ENCODE measurements at places on chromosomes 12 and 14.

GRCh38 chr14:99986396-99986795 is 78.8 kb upstream of the EVL start:
- DNase-seq, result no peak

DNA sequence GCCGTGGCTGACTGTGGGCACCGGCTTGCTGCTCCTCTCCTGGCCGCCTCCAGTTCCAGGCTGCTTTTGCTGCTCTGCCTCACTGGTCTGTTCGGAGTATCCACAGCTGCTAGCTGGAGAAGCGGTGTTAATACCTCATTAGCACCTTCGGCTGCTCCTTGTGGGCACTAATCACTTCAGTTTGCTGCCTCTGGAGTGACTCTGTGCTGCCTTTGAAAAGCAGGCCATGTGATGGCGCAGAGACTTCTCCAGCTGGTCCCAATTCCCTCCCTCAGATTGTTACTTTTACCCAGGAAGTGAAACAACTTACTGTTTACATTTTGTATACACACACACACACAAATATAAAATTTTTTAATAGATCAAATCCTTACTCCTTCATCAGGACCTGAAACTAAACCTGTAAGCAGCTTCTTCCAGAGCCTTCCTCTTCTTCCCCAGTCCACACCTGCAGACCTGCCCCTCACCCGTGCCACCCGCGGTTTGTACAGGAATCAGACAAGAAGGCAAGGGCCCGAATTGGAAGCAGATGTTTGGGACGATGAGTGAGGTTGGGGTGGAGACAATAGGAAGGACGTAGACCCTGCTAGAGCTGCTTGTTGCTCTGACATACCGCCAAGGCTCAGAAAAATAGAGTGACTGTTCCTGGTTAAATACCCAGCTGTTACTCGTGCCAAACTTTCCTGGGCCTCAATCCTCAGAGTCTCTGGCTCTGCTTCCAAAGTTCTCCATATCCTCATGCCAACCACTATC is 41.5 kb upstream of the LTBP2 start:
- DNase-seq, result no peak

DNA sequence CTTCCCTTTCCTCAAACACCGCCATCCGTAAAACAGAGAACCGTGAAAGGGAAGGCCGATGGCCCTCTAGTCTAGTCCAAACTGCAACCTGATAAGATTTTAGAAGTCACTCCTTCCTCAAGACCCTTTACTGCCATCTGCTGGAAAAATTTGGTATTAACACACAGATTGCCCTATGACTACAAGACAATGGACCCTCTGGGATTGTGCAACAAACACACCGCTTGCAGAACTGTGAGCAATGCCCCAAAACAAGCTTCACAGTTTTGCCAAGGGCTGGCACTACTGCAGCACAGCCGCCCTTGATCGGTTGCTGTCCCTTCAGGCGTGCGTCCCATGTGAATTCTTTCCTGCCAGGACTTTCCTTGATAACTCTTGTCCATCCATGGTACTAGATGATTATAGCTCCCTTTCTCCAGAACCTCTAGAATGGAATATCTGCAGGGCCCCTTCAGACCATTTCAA is 23.1 kb downstream of the LLPH start:
- DNase-seq, result peak; percentile 2

DNA sequence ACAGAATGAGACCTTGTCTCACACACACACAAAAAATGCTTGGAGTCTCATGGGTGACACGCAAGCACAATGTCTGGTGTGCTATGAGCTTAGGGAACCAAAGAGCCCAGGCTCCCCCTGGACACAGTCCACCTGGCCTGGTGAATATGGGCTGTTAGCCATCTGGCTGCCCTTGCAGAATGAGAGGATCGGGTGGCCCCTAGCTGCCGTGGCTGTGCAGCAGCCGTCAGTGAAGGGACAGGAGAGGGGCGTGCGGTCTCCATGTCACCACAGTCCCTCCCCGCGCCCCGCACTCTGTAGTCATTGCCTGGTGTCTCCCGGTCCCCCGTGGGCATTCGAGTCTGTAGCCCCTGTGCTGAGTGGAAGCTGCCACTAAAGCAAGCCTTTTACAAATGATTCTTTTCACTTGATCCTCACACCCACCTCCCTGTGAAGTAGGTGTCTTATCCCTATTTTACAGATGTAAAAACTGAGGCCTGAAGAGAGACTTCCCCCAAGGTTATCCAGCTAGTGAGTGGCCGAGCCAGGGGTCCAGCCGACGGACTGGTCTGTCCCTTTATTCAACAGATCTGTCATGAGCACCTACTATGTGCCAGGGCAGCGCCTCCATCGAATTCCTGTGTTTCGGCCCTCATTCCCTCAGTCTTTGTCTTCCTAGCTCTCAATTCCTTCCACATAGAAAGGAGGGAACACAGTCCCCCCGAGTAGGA is 18.8 kb downstream of the MVK start:
- DNase-seq, result peak; percentile 17

DNA sequence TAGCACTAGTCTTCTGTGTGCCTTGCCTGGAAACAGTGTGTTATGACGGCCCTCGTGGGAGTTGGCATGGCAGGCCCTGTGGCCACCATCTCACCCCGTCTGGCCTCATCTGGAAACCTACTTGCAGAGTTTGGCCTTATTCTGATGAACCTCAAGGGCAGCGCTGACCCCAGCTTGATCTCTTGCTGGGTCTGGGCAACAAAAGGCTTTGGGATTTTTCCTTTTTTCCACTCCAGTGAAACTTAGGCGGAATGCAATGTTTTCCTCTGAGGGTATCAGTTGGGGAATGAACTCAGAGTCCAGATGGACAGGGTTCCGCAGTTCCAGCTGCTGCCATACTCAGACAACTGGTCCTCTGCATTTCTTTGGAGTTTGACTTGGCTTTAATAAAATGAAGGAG is 15.9 kb downstream of the CACNA1C start:
- DNase-seq, result no peak

GRCh38 chr12:28710882-28711281 is 438.2 kb upstream of the FAR2 start:
- DNase-seq, result no peak

- DNase-seq, result no peak
Measured at GRCh38 chr14:32494609-32495434, 165.7 kb downstream of the AKAP6 start.

GRCh38 chr12:104763168-104763805 is 194.8 kb downstream of the SLC41A2 start:
- no peak for DNase-seq

DNA sequence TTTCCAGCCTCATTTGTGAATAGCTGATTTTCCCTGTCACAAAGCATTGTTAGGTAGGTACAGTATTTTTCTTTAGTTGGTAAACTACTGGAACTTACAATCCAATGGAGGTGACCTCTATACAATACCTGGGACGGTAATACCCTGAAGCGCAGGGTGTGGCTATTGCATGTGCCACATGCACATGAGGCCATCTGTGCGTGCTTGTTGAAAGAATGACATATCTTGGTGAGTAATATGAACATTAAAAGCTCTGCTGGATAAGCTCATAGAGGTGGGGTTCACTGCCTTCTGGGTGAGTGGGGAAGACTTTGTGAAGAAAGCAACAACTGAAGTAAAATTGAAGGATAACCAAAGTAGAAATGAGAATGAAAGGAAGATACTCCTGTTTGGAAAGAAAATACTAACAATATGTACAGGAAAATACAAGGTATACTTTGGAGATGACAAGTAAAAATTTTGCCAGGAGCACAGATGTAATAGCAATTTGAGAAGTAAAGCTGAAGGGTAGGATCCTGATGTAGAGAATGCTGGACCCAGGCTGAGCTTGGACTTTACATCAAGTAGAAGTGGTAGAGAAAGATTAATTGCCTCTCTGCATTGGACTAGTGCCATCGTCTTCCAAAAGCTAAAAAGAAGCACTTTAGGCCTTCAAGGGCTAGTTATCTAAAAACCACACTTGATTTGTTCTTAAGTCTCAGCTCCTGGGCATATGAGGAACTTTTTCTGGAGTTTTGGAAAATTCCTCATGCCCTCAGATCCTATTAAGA is 97.1 kb downstream of the SLC38A6 start:
- DNase-seq, result no peak

GRCh38 chr14:68513137-68513536 is 279.7 kb downstream of the ZFP36L1 start:
- no peak for DNase-seq

GRCh38 chr14:73718418-73719251 is 4.5 kb upstream of the PNMA1 start:
- DNase-seq, result peak; percentile 37

- DNase-seq, result no peak
Measured at GRCh38 chr14:100498068-100498467, 89.1 kb downstream of the BEGAIN start.

- DNase-seq, result no peak
Measured at GRCh38 chr12:108609537-108610335, 11.9 kb upstream of the TMEM119 start.

GRCh38 chr14:74491956-74492775 is 939 bp downstream of the NPC2 start:
- no peak for DNase-seq

DNA sequence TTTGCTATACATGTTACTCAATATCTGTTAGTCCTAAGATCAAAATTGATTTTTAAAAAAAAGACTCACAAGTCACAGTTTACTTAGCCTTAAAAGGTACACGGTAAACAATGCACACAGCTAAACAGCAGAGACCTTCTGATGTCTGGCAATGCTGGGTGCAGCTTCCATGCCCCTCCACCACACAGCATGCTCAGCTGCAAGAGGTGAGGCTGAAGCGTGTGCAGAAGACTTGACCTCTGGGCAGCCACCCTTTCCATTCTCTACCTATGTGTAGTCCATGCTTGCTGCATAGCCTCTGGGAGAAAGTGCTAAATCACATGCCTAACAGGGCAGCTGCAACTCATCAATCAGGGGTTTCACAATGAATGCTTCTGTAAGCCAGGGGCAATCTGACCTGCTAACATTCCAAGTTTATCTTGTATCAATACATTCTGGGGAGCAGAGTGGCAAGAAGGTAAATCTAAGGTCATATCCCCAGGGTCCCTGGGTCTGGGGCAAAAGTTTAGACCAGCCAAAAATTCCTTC is 44.5 kb upstream of the AMN1 start:
- no peak for DNase-seq

- DNase-seq, result no peak
Measured at GRCh38 chr14:92122761-92123160, 992 bp downstream of the CPSF2 start.

DNA sequence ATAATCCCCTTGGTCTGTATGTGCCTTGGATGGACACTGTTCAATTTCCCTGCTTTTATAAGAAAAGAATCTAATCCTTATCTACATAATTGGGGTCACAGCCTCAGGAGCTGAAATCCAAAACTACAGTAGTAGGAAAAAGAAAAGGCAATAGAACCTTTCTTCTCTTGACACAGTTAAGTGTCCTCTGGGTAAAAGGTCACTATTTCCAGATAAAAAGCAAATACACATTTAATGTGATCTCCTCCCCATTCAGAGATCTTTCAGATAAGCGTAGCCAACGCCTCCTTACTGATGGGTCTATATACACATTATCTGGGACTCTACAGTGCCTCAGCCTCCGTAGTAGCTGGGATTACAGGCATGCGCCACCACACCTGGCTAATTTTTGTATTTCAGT is 73.4 kb downstream of the CLIP1 start:
- DNase-seq, result no peak

DNA sequence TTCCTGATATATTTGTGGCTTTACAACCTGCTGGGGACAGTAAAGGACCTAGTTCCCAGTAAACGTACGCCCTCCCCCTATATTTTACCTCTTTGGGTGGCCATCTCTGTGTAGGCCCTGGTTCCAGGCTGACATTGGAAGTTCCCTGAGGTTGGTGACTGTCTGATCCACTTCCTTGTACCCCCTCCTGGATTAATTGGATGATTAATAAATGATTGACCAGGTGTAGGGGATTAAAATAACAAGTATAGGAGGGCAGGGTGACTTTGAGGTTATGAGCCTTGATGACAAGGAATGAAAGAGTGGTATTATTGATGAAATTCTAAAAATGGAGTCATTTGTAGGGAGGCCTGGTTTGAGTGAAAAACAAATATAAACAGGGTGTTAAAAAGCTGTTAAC is 9.6 kb downstream of the SUSD6 start:
- DNase-seq, result no peak

- DNase-seq, result no peak
Measured at GRCh38 chr14:72243309-72244293, 311.4 kb downstream of the RGS6 start.

- no peak for DNase-seq
Measured at GRCh38 chr12:10959804-10960203, 20.7 kb upstream of the TAS2R14 start.

GRCh38 chr14:74655599-74656395 is 43.8 kb upstream of the LTBP2 start:
- no peak for DNase-seq

- no peak for DNase-seq
Measured at GRCh38 chr14:77565289-77565993, 51.0 kb downstream of the SPTLC2 start.

GRCh38 chr14:58082011-58082410 is 70.0 kb downstream of the ARMH4 start:
- no peak for DNase-seq

DNA sequence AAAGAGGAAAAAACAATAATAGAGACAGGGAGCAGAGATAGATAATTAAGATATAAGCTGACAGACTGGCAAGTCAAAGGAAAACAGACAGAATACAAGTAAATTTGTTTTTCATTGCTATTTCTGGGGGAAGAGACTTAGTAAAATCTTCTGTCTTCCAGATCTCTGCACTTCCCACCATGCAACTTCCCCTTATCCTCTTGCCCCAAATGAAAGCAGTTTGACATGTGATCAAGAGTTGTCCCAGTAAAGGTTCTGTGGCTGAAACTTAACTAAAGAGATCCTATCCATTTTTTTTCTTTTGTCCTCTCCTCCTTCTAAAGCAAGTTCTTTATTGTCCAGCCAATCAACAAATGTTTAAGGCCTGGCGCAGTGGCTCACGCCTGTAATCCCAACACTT is 1.5 kb upstream of the MLF2 start:
- DNase-seq, result no peak

DNA sequence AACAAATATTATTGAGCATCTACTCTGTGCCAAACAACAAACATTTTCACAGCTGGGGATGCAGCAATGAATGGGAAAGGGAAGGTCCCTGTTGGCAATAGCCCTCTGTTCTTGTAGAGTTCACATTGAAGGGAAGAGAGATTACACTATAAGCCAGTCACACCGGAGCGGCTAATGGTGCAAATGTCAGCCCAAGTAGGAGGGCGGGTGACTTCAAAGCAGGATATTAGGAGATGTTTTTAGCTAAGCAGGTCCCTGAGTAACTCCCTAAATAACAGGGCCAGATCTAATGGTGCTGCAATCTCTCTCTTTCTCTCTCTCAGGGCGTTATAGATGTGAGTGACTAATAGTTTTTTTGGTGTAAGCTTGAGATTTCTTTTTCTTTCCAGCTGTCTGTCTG is 30.7 kb downstream of the FLVCR2 start:
- no peak for DNase-seq

- DNase-seq, result no peak
Measured at GRCh38 chr12:62860501-62861411, 74.2 kb downstream of the PPM1H start.

- no peak for DNase-seq
Measured at GRCh38 chr12:57498571-57498970, 10.7 kb downstream of the MARS1 start.

GRCh38 chr12:123526542-123527080 is 6.9 kb downstream of the RILPL1 start:
- DNase-seq, result no peak
